ENCODE measurements at places on chromosomes 3 and 15.

DNA sequence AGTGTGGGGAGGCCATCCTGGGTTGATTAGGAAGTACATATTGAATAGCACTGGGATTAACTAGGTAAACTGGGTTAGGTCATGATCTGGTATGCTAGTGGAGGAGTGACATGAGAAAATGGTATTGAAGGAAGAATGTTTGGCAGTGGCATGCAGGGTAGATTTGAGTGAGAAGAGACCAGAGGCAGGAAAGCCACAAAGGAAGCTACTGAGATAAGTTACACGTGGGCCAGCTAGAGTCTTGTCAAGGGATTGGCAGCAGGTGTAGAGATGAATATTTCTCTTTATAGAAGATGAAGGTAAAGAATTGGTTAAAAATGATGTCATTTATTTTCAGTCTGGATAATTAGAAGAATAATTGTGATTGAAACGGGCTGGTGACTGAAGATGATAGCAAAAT is 91.0 kb upstream of the TPRG1 start:
- DNase-seq: no peak

- DNase-seq: no peak
Measured at GRCh38 chr15:34266751-34267150, 41.9 kb downstream of the EMC4 start.

DNA sequence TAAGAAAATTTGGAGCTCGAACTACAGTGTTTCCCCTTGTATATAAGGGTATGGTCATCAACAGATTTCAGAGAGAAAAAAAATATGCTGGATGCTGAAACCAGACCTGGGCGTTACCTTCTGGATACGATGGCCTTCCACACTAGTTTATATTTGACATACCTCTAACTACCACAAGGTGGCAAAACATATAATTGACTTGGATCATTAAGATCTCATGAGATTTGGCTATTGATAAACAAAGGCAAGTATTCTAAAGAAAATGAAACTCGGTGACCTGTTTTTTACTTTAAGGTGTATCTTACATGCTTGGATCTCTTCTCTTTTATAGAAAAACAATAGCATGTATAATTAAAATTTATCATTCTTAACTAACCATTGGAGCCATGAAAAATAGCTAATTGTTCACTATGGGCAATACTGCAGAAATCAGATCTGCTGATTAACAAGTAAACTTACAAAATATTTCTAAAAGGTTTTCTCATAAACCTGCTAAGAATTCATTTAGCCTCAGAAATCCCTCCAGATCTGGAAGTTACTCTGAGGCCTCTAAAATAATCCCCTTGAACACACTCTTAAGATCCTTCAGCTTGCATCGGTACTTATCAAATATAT is 300.6 kb upstream of the KCNH8 start:
- DNase-seq: no peak

DNA sequence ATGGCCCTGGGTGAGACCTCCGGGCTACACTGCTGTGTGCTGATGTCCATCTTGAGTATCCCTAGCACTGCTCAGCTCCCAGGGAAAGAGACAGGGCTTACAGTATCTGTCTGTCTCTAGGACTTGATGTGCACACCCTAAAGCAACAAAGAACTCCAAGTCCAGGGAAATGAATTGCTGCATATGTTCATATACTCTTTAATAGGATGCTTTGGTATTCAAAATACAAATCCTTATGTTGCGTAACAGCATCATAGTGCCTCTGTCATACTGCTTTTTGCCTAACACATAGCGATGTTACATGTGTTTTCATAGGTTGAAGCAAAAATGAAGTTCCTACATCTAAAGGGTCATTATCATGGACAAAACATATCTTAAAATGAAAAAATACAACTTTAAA is 299.9 kb downstream of the SLC9A9 start:
- DNase-seq: no peak

DNA sequence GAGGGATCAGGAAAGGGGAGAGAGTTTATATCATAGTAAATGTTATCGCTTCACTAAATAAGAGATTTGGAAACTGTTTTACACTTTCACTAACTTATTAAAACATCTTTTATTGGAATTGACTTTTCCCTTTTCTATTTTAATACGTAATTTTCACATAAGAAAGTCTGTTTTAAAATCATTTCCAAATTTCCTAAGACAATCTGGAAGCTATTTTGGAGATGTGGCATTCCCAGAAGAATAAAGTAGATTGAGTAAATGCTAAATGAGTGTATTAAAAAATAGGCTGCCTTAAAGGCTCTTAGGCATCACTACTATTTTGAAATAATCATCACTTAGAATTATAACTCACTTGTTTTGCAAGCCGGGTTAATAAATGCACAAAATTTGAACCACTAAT is 763.5 kb downstream of the EDEM1 start:
- no peak for DNase-seq

GRCh38 chr3:19595884-19596283 is 338.1 kb downstream of the EFHB start:
- no peak for DNase-seq

Data from head of caudate nucleus (tissue), 42 donors.